SJSA1 (cell line): ENCODE measurements at places on chromosomes 1 and 21.

DNA sequence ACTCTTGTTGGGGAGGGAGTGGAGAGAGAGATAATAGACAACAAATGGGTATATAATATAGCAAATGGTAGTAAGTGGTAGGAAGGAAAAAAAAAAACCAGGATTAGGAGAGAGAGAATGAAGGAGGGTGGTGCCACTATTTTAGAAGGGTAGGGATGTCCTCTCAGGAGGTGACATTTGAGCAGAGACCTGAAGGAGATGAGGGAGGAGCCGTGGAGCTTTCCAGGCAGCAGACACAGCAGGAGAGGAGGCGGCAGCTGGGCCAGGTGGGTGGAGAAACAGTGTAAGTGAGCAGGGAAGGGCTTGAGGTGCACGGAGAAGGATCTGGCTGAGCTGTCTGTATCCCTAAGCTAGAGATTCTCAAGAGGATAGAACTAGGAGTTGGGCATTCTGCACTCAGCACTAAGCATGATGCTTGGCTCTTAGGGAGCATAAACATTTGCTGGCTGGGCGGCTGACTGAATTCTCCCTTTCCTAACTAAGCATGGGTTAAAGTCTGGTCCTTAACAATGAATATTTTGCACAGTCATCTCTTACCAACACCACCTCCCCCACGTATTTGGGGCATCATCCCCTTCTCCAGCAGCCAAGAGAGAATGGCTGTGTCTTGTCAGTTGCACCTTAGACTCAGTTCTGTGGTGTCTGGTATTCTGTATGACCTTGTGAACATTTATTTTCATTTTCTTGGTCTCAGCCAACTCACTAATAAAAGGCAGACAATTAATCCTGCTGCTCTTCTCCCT, 27.6 kb upstream of the SARS1 start:
- no peak for DNase-seq

- DNase-seq = no peak
Observed at GRCh38 chr21:42744520-42745445, 91.4 kb downstream of the PDE9A start.

DNA sequence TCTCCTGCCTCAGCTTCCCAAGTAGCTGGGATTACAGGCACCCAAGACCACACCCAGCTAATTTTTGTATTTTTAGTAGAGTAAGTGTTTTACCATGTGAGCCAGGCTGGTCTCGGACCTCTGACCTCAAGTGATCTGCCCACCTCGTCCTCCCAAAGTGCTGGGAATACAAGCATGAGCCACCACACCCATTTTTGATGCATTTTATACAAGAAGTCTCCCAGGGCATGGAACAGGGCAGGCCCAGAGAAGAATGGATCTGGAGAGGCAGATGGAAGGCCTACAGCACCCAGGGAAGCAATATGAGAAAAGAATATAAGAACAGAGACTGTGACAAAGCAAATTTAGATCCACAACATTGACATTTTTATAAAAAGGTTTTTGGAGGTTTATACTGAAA, 18.8 kb upstream of the IFNAR1 start:
- DNase-seq = no peak

GRCh38 chr21:41342035-41342434, 19.8 kb upstream of the MX2 start:
- no peak for DNase-seq

- DNase-seq = no peak
Observed at GRCh38 chr1:109392037-109392787, 5.5 kb downstream of the SORT1 start.

- peak; percentile 37 for DNase-seq
Observed at GRCh38 chr1:156616463-156616862, 2.8 kb upstream of the HAPLN2 start.

- DNase-seq = no peak
Observed at GRCh38 chr1:83764209-83764608, 234.7 kb downstream of the TTLL7 start.

DNA sequence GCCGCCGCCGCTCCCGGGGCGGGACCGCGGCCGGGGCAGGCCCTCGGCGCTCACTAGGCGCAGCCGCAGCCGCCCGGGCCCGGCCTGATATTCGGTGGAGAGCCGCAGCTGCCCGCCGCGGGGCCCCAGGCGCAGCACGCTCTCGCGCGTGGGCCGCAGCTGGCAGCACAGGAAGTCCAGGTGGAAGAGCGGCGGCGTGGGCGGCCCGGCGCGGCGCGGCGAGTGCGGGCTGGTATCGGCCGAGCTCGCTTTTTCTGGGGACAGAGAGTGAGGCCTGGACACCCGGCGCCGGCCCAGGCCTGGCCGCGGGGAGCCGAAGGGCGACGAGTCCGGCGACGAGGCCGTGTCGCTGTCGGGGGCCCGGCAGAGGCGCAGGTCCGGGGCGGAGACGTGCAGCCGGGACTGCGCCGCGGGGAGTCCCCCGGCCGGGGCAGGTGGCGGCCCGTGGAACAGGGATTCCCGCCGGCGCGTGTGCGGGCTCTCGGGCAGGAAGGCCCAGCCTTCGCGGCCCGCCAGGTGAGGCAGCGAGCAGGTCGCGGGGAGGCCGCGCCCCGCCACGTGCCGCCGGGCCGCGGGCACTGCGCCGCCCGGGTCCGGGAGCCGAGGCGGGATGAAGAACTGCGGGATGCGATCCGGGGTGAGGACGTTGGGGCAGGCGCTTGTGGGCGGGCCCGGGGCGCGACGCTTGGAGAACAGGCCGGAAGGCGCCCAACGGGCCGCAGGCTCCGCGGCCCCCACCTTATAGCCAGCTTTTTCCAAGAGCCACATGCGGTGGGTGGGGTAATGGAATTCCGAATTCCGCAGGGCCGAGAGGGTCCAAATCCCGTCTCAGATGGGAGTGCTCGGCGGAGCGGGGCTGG, 1.2 kb downstream of the C2CD4D start:
- no peak for DNase-seq

GRCh38 chr1:232376632-232377493, 253.1 kb downstream of the SIPA1L2 start:
- no peak for DNase-seq

DNA sequence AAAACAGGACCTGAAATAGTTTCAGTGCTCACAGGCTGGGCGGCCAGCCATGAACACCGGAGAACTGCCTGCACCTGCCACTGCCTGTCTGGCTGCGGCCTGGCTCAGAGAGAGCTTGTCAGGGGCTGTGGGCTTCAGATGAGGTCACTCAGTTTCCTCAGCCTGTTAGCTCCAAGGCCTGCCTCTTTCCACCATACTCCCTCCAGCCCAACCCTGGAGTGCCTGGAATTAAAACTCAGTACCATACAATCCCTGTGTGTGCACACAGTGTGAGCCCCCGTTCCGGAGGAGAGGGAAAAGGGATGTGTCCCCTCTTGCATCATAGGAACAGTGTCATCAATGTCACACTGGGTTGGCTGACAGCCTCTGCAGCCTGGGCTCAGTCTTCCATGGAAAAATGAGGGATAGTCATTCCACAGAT, 16.2 kb downstream of the CACNA1S start:
- no peak for DNase-seq

GRCh38 chr1:78840453-78841271, 165.9 kb downstream of the ADGRL4 start:
- peak; percentile 86 for DNase-seq

- DNase-seq = peak; percentile 92
Observed at GRCh38 chr1:25232027-25232865, at the start of gene SYF2. TSS of gene SYF2 (minus strand) at chr1:25232502. CDS start at chr1:25232467, 35 bp downstream.

GRCh38 chr21:41481191-41481590, 26.8 kb downstream of the TMPRSS2 start:
- no peak for DNase-seq

DNA sequence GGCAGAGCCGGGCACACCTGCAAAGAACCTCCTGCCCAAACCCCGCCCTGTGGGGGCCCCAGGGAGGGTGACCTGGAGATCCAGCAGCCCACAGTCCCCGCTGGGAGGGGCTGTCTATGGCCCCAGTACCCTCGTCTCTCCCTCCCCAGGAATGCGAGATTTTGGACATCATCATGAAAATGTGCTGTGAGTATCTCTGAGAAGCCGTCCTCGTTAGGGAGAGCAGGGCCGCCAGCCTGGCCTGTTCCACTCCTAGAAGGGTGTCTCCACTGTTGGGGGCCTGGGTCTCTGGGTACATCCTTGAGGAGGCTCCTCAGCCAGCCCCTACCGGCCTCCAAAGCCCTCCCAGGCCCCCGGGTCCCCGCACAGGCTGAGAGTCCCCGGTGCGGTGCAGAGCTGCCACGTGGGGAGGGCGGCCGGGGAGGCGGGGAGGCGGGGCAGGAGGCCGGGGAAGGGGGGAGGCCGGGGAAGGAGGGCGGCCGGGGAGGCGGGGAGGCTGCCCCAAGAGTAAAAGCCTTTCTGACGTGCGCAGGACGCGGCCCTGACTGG, 18.7 kb downstream of the COL6A1 start:
- DNase-seq = no peak

- no peak for DNase-seq
Observed at GRCh38 chr1:167105271-167106118, 11.6 kb downstream of the STYXL2 start.

DNA sequence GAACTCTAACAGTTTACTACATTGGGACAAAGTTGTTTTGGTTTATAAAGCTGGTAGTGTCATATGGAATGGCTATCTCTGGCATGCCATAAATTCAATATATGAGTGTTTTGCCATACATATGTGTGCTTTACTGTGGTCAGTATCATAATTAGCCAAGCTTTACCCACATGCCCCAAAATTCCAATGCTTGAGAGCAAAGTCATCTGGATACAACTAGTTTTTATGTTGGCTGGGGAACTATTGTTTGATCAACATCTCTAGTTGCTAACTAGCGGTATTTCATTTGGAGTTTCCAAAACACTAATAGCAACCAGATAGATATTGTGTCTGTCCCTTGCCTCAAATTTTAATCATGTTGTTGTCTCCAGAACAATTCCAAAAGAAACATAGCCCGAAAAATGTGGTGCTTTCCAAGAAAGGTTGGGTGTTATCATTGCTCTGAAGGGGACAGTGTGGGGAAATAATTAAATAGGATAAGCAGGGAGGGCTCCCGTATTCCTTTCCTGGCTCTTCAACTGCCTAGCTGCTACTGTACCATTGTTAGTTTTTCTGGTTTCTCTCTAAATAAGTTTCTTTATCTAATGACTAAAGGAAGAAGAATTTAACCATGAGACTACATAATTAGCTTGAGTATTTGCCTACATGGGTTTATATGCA, 136.1 kb downstream of the TGFB2 start:
- DNase-seq = no peak

GRCh38 chr1:206117151-206117948, at the start of gene AVPR1B:
TSS of gene AVPR1B (minus strand) at chr1:206117388. CDS start at chr1:206116890, 498 bp downstream.
- DNase-seq = no peak

DNA sequence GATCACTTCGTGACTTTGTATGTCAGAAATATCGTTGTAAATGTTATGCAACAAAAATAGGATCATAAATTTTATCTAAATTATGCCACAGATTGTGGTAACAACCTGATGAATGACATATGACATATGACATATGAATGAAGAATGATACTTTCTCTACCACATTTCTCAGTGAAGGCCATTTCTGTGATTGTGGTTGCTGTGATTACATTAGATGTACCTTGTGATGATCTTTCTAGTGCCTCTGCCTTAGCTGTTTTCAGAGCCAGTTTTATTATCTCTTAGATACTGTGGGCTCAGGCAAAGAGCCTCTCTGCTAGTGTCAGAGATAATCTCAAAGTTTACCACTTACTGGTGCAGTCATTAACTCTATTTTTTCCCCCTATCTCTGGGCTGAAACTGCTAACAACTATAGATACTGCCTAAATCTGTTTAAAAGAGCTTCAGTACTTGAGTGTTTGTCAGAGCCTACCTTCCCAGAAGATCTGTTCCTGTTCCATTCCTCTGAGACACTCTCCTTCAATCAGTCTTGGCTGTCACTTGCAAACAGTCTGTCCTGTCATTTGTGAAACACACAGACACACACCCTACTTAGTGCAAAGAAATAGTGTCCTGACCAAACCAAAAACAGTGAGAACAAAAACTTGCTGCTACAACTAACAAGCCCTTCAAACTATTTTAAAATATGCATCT, 55.5 kb downstream of the HMCN1 start:
- no peak for DNase-seq

GRCh38 chr1:48216313-48216712, 6.2 kb upstream of the SLC5A9 start:
- DNase-seq = no peak

GRCh38 chr21:37623183-37623582, 256.6 kb downstream of the DYRK1A start:
- DNase-seq = no peak

DNA sequence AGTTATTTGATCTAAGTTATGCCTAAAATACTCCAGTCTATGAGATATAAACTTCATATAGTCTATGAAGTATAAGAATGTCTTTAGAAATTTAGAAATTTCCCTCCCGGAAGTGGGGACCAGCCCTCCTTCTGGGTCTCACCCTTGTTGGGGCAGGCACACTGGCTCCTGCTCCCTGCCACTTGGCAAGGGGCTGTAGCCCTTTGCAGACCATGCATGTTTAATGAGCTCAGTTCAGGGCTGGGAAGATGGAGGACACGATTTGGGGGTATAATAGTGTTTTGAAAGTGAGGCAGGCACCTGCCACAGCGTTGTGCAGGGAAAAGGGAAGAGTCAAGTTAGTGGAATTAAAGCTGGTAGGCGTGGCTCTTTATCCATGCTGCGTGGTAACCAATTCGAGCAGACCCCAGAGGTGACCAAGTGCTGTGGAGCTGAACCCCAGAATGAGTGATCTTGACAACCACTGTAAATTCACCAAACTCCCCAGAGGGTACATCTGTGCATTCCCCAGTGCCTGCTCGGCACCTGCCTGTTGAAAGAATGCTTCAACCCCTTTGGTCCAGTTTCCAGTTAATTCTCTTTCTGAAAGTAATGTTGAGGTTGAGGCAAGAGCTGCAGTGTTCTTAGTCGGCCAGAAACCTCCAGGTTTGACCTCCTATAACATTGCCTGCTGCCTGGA, 79.6 kb downstream of the DOP1B start:
- no peak for DNase-seq

DNA sequence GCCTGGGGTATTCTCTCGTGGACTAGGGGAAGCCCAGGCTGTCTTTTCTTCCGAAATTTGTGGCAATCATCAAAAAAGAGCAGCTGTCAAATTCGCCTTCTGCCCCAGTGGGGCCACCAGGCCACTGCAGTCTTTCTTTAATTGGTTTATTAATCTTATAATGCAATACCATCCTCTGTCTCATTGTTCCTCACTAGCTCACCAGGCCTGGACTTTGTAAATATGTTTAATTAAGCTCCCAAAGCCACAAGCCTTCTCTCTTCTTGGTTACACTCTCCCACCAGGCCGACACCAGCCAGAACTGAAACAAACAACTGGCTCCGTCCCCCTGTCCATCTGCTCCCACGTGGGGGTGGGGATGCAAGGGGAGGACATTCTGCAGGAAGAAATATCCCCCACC, 22.0 kb upstream of the CAMK1G start:
- DNase-seq = no peak

- DNase-seq = no peak
Observed at GRCh38 chr1:26537951-26538352, 8.4 kb downstream of the RPS6KA1 start.

DNA sequence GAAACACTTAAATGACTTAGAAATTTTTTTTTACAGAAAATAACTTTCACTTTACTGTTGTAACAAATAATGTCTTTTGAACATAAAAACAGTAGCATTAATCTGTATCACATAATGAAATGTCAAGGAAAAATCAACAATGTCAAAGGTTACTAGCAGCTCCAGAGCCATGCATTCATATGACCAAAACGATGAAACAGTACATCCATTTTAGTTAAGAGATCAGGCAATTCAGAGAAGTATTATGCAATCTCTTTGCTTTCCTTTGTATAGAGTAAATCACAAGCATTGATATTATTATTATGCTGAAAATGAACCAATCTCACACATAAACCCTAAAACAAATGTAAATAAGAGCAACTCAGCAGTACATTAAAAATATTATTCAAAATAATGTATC, 748.9 kb downstream of the PLA2G4A start:
- no peak for DNase-seq

GRCh38 chr1:243230914-243231313, 24.2 kb downstream of the CEP170 start:
- no peak for DNase-seq

GRCh38 chr1:232130815-232131480, 499.0 kb downstream of the SIPA1L2 start:
- no peak for DNase-seq
